Skeletal muscle tissue (tissue), 5 donors: ENCODE measurements at places on chromosomes 12 and 14. TPM values are rescaled to one million over a fixed set of nuclear protein-coding genes. Genes with fewer than 3 reads are reported as not detected.

Gene TAS2R30
- total RNA-seq: 12.5 TPM

Gene ATP5MC2
- total RNA-seq: 253 TPM

Gene ANO4
- 0.52 TPM for total RNA-seq

Gene SIRT4
- total RNA-seq: 3.7 TPM

Gene DHRS4L2
- 8.9 TPM for total RNA-seq

Gene CD163
- 23.0 TPM for total RNA-seq

Gene CD9
- 62.6 TPM for total RNA-seq

Gene COPZ1
- total RNA-seq: 62.6 TPM

Gene RARG
- total RNA-seq: 12.5 TPM

Gene FBRSL1
- 6.8 TPM for total RNA-seq

Gene CCND2
- 152 TPM for total RNA-seq

Gene IFNG-AS1
- total RNA-seq: 1.0 TPM

Gene ERBB3
- 154 TPM for total RNA-seq

Gene EIF5
- 84.5 TPM for total RNA-seq

Gene NGB
- total RNA-seq: not detected

Gene SPTB
- 312 TPM for total RNA-seq

Gene ALDH2
- 5.7 TPM for total RNA-seq

Gene SOAT2
- total RNA-seq: under 0.01 TPM

Gene ABCD4
- 28.7 TPM for total RNA-seq

Gene GPATCH2L
- 40.2 TPM for total RNA-seq

Gene DYRK4
- total RNA-seq: 13.6 TPM

Gene BBOF1
- total RNA-seq: 2.1 TPM

Gene KRT6A
- 1.6 TPM for total RNA-seq
